ENCODE measurements at places on chromosomes 7 and 10. TPM values are rescaled to one million over a fixed set of nuclear protein-coding genes. Genes with fewer than 3 reads are reported as not detected.

DNA sequence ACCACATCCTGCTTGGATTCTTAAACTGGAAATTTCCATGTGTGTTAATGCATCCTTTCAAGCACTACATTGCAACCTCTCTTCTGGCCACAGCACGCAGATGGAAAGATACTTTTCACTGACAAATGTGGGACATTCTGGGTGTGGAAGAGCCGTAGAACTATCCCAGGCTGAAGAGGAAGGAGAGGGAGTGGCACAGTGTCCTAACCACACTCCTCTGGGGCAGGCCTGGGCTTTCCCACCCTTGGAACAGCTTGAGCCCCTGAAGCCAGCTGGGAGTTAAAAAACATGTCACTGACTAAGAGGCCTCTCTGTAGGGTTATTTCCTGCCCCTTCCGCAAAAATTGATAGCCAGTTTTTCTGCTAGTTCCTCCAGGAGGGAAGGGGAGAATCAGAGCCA, 34.0 kb upstream of the DNMBP start:
- no peak for DNase-seq

GRCh38 chr7:73427902-73428787, 5.4 kb upstream of the FZD9 start:
- DNase-seq: no peak

DNA sequence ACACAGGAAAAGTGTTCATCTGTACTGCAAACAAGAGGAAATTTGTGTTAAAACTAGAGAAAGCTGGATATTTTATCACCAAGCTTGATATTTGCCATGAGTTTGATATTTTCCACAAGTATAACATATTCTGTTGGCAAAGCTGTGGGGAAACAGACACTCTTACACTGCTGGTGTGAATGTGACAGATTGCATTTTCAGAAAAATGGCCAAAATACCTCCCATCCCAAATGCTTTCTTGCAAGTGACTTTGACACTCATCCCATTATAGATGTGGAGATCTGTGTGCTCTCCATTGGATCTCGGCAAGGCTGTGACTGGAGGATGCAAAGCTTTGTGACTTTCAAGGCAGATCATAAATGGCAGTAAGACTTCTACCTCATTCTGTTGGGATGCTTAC, 30.5 kb downstream of the ZNF713 start:
- DNase-seq: no peak

DNA sequence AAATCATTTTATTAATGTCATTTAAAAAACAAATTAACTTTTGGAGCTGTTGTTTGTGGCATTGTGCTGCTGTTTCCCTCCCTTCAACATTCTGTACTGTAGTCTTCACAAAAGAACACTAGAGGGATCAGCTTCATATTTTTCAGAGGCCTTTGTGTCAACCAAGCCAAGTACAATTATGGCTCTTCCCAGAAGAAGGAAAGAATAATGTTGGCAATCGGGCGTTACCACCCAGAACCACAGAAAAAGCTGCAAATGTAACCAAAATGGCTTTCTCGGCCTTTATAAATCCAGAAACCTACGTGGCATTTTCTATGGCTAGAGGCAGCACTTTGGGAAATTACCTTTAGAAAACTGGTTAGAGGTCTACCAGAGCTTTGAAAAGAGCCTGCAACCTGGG, 98.8 kb upstream of the COL1A2 start:
- DNase-seq: peak; percentile 86

PLXNA4 gene
- 3.2 TPM for polyA plus RNA-seq

GRCh38 chr7:74025146-74025545, 2.8 kb upstream of the ELN start:
- DNase-seq: no peak

All from muscle of back (tissue), 13 donors.